ENCODE measurements at places on chromosomes 4 and X.
A peak's percentile ranks its signal among the peaks of the same experiment; 100 is the strongest.

DNA sequence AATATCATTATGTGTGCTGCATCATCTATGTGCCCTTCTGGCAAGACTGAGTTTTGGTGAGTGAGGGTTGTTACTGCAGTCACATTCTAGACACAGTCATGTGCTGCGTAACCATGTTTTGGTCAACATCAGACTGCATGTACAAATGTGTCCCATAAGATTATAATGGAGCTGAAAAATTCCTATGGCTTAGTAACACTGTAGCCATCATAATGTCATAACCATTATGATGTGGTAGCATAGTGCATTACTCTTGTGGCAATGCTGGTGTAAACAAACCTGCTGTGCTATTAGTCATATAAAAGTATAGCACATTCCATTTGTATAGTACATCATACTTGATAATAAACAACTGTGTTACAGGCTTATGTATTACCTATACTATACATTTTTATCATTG lies 198.1 kb upstream of the NUDT6 start:
- DNase-seq = no peak

DNA sequence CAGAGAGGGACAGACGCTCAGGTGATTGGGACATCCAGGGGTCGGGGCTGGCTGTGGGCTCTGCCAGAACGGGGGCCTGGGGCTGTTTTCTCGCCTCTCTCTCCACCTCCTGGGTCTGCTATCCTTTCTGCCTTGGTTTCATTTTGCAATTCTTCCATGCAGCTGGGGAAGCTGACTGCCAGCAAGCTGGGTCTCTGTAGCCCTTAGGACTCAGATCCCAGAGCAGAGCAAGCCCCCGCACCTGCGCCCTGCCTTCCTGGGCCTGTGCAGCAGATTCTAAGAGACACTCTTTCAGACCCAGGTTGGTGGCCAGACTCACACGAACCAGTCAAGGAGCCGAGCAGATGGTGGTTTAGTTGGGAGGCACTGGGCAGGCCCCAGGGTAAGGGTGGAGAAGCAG lies 59.1 kb upstream of the GRPEL1 start:
- no peak for DNase-seq

GRCh38 chr4:20687864-20688263 lies 12.4 kb upstream of the PACRGL start:
- DNase-seq = no peak

- no peak for DNase-seq
These were observed 109.0 kb upstream of the MAMLD1 start for GRCh38 chrX:150253959-150254620.

DNA sequence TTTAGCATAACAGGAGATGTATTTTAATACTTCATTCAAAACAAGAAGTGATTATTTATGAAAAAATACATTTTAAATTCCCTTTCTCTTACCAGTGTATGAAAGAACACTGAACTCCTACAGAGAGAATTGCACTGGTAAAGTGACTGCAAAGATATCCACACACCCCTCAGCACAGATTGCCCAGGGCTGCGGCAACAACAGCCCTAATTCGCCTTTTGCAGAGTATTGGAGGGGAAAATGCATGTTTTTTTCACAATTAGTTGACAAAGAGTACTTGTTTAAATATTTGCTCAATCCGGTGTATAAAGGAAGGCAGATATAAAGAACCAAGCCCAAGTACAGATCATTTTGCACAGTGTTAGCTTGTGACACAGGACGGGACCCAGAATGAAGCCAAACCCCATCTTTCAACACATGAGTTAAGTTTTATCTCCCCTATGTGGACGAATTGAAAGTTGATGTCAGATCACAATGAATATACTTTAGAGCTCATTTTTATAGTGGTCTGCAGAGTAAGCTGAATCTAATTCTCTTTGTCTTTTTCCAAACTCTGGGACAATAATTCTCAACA lies 551.4 kb upstream of the IGFBP7 start:
- no peak for DNase-seq

- no peak for DNase-seq
These were observed 592.0 kb downstream of the IQCM start for GRCh38 chr4:149223659-149224058.

DNA sequence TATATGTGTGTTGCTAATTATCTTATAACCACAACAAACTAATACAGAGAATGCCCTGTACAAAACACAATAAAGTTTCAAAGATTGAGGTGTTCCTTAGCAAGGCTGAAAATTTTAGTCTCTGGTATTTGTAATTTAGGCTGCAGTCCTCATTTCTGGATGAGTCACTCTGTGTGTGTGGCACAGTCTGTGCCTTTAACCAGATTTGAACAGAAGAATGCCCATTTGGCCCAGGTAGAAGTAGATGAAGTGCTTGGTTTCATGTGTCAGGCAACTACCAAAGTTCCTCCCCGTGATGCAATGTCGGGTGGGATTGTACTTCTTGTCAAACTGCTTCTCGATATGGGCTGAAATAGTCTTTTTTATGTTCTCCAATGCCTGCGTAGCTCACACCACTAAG lies 91.6 kb upstream of the H2AZ1 start:
- DNase-seq = no peak

DNA sequence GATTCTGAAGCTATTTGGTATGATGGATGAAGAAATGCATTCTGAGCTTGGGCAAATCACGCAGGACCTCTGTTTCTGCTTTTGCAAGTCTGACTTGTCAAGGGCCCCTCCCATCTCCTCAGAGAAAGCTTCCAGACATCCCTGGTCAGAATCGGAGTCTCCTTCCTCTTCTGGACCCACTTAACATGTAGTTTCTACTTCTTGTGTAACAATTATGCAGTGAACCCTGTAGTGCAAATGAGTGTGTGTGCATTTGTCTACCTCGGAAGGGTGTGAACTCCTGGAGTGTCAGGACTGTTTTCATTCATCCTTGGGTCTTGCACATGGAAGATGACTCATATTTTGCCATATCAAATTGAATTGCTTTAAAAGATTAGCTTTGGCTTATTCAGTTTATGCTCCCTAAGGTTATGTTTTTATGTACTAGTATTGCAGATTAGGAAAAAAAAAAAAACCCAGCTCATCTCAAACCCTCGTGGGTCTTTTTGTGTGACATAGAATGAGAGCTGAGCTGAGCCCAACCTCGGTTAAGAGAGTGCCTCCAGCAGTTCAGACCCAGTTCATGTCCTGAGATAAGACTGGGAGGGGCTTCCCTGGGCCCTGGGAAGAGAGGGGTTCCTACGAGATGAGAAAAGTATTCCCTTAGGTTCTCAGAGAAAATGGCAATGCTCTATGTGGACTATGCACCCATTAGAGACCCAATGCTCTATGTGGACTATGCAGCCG lies 61.1 kb upstream of the RPL34 start:
- DNase-seq = no peak

GRCh38 chr4:16626945-16627344 lies 271.5 kb downstream of the LDB2 start:
- DNase-seq = no peak

DNA sequence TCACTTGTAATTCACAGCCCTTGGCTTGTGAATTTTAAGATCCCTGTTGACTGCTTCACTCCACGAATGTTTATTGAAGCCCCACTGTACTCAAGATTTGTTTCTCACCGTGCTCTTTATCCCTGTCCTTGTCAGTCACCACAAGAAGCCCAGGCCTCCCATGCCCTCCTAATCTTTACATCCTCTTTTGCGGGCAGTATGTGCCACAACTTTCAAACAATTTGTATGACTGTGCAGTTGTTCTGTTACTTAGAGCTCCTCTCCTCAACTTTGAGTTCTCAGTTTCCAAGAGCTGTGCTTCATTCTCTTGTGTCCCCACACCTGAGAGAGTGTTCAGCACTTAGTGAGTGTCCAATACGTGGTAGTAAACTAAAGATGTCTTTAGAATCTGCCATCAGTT lies 467.7 kb downstream of the NKX6-1 start:
- no peak for DNase-seq

DNA sequence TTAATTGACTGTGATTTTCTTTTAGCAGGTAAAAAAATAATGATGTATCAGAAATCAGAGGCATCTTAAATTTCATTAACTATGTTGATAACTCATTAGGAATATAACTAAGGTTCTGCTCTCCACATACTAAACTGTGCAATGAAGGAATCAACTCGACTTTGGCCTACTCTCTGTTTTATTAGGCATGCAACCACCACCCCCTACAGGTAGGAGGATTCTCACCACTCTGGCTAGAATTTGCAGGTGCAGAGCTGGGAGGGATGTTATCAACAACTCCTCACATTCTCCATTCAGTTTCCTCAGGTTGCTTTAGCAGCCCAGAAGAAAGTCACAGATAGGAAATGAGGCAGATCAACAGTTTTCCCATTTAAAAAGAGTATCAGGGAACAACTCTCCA lies 160.1 kb downstream of the COX18 start:
- peak; percentile 57 for DNase-seq

- DNase-seq = no peak
These were observed 13.1 kb downstream of the TMSB4X start for GRCh38 chrX:12987900-12988594.

GRCh38 chr4:38958453-38959190 lies 73.6 kb downstream of the TMEM156 start:
- no peak for DNase-seq

- DNase-seq = no peak
These were observed 49.7 kb downstream of the SAT1 start for GRCh38 chrX:23832721-23833120.

DNA sequence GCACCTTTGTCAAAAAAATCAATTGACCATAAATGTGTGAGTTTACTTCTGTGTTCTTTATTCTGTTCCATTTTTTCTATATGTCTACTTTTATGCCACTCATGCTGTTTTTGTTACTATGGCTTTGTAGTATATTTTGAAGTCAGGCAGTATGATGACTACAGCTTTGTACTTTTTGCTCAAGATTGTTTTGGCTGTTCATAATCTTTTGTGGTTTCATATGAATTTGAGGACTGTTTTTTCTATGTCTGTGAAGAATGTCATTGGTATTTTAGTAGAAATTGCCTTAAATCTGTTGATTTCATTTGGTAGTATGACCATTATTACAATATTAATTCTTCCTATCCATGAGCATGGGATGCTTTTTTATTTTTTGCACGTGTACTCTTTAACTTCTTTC lies 346.8 kb downstream of the PPP3CA start:
- DNase-seq = no peak

GRCh38 chrX:21840193-21840545 lies 752 bp downstream of the MBTPS2 start:
- peak; percentile 37 for DNase-seq

DNA sequence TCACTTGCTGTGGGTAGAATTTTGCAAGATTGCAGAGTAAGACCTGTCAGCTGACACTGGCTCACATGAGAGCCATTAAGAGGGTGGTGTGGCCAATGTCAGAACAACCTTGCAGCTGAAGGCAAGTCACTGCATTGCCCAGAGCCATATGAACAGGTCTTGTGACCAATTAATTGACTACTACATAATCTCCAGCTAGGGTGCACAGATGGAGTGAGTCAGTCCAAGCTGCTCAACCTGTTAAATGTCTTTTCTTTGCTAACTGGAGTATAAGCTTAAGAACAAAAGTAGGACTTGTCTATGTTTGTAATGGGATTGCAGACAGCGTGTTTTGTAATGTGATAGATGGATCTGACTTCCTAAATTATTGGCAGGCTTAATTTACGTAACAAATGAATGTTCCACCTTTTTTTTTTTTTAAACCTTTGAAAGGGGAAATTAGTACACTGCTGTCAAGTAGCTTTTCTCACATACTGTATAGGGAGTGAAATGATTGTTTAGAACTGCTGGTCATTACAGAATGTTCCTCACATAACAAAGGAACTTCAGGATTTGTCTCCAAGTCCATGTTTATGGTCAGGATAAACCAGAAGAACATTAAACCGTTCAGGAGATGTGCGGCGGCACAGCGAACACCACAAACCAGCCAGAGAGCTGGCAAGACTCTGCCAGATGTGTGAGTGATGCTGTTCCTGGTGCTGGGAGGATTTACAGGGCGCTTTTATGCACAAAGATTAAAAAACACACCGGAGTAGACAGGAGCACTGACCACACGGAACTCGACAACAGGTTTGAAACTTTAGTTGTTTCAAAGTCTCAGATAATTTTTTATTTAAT lies 37.0 kb downstream of the FNIP2 start:
- peak; percentile 4 for DNase-seq

DNA sequence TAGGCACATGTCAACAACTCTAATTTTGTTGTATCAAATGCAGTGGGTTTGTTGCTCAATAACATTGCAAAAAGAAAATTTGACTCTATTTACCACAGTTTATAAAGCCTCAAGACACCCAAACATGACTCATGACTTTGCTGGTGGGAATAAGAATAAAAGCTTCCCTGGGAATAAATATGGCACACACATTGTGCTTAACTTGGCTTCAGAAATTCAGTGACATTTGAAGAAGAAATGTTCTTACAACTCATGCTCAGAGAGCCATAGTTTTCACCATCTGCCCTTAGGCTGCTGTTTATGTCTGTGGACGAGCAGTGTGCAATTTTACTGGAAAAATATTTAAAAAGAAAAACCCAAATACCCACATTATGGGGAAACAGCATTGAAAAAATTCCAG lies 60.9 kb downstream of the SPATA18 start:
- no peak for DNase-seq

DNA sequence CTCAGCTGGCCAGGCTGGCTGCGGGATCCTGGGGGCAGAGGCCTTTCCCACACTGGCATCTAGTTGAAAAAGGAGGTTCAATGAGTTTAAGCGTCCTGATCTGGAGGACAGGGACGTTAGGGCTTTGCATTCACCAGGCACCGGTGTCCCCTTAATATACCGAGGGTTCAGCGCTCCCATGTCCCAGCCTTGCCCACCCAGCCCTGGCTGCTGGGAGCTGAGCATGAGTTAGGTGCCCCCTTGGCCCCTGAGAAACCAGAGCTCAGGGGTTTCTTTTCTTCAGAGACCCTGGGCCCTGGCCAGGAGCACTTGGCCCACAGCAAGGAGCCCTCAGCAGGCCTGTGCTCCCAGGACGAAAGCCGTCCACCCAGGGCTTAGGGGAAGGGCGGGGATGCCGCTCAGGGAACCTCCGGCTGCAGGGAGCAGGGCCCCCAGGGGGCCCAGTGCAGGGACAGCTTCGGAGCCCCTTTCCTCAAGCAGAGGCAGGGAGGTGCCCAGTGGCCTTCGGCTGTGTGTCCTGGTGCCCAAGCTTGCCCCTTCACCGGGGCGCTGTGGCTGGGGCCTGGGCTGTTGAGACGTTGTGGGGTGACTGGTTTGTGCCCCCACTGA lies 20.9 kb upstream of the DUSP9 start:
- DNase-seq = no peak

GRCh38 chr4:165199286-165199685 lies 8.1 kb upstream of the KLHL2 start:
- peak; percentile 66 for DNase-seq

- DNase-seq = no peak
These were observed 40.3 kb upstream of the ACSL4 start for GRCh38 chrX:109773374-109773773.

GRCh38 chr4:33739884-33740632 lies 2504.3 kb downstream of the ARAP2 start:
- DNase-seq = no peak

Data from NCI-H526 (cell line).